ENCODE measurements at places on chromosomes 5 and 9. TPM values are rescaled to one million over a fixed set of nuclear protein-coding genes. Genes with fewer than 3 reads are reported as not detected.

The CAPSL gene
- not detected for total RNA-seq

The LTC4S gene
- total RNA-seq, result 4.5 TPM

DNA sequence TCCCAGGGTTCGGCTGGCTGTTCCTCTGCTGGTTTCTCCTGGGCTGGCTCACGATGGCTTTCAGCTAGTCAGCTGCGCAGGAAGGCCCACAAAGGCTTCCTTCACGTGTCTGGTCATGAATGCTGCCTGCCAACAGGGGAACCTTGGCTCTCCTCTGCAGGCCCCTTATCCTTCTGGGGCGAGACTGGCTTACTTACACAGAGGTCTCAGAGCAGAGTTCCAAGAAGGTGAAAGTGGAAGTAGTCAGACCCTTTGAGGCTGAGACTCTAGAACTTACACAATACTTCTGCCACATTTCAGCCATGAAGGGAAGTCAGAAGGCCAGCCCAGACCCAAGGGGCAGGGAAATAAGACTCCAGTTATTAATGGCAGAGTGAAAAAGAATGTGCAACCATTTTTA, 99.5 kb downstream of the LHFPL2 start:
- H3K4me3 ChIP-seq, result no peak overlapping the region
- no peak overlapping the region for H3K27ac ChIP-seq
- peaks cover 32% of the 10 kb centered on the region for H3K4me1 ChIP-seq
- H3K27me3 ChIP-seq, result no peaks in the 10 kb centered on the region
- DNase-seq, result no peak

DNA sequence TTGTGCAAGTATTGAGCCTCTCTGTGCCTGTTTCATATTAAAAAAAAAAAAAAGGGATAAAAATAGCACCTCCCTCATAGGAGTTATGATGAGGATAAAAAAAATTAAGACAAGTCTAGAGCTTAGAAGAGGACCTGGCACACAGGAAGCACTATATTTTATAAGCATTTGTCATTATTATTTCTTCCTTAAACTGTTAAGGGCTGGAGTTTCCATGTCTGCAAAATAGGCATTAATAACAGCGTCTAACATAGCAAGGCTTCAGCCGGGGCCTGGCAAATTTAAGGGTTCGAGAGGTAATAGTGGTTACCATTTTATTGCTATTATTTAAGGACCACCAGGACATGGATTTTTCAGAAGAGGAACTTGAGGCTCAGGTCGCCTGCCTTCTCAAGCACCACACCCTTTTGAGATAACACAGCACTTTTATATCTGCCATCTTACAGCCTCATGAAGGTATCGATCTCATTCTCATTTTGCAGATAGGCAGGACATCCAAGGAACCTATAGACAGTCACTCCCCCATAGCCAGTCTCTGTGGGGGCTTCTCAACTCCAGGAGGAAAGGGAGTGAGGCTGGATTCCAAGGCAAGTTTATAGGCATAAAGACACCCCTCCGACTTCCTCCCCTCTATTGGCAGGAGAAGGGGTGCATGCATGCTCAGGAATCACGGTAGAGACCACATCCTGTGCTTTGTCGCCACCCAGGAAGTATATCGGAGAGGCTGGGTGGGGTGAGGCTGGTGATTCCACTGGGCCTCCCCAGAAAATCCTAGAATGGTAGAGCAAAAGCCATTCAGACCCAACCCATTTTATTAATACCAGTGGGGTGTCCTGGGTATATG, 2.4 kb downstream of the ANXA6 start:
- no peak for DNase-seq
- no peak overlapping the region for H3K27ac ChIP-seq
- no peak overlapping the region for H3K4me3 ChIP-seq
- peaks cover 42% of the 10 kb centered on the region for H3K4me1 ChIP-seq

- peaks cover 96% of the 10 kb centered on the region for H3K27me3 ChIP-seq
- H3K4me3 ChIP-seq, result peak overlapping the region; percentile 38
- no peaks in the 10 kb centered on the region for H3K36me3 ChIP-seq
- peak; percentile 48 for DNase-seq
Observed at GRCh38 chr9:124012368-124013301, 1.1 kb downstream of the LHX2 start.

All from WTC11 (cell line).